ENCODE measurements at places on chromosomes 11 and 22.

- peak; percentile 69 for DNase-seq
Observed at GRCh38 chr22:28243539-28243938, 324.5 kb upstream of the PITPNB start.

- DNase-seq, result no peak
Observed at GRCh38 chr11:132101881-132102280, 731.5 kb downstream of the NTM start.

- DNase-seq, result no peak
Observed at GRCh38 chr22:38872831-38873248, 824 bp upstream of the CBX6 start.

DNA sequence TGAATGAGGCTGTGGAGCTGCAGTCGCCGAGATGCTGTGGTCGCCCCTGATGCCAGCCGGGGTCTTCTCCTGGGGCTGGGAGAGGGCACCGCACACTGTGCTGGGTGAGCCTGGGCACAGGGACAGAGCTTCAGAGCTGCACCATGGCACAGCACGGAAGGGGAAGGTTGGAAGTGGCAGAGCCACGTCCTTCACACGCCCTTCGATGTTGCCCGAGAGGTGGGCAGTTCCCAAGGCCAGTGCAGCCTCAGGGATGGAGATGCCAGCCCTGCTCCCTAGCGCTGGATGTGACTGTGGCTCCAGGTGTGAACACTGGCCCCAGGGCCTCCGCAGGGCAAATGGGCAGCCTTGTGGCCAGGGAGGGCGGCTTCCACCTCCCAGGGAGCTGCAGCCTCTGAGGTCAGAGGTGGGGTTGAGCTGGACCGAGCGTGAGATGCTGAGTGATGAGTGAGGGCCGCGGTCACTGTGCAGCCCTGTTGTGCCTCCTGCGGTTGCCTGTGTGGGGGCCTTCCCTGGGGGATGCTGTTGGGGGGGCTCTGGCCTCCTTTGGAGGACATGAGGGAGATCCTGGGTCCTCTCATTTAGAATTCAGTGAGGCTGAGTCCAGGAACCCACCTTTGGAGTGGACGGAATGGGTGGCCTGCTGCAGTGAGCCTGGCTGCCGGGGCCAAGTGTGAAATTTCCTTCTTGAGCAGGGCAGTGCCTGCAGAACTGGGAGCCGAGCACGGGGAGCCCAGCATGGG lies 1090.0 kb downstream of the BRD1 start:
- no peak for DNase-seq

DNA sequence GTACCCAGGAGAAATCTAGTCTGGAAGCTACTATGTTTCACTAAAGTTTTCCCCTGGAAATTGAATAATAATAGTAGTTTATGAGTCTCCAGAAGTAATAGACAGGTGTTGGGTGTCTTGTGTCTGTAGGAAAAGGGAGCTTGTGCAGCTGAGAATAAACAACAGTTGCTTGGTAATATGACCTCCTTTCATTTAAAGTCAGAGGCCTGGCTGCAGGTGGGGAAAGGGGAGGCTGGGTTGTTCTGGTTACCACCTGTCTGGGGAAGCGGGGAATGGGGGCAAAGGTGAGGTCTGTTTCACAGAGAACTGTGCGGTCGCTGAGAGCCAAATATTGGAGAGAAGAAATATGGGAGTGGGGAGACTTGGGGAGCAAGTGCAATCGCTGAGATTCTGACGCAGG lies 3.3 kb upstream of the GRAMD1B start:
- no peak for DNase-seq

DNA sequence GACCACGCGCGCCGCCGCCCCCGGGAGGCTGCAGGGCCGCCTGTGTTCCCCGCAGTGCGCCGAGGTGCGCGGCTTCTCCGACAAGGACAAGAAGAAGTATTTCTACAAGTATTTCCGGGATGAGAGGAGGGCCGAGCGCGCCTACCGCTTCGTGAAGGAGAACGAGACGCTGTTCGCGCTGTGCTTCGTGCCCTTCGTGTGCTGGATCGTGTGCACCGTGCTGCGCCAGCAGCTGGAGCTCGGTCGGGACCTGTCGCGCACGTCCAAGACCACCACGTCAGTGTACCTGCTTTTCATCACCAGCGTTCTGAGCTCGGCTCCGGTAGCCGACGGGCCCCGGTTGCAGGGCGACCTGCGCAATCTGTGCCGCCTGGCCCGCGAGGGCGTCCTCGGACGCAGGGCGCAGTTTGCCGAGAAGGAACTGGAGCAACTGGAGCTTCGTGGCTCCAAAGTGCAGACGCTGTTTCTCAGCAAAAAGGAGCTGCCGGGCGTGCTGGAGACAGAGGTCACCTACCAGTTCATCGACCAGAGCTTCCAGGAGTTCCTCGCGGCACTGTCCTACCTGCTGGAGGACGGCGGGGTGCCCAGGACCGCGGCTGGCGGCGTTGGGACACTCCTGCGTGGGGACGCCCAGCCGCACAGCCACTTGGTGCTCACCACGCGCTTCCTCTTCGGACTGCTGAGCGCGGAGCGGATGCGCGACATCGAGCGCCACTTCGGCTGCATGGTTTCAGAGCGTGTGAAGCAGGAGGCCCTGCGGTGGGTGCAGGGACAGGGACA lies 2.7 kb downstream of the NLRP6 start:
- DNase-seq, result no peak

DNA sequence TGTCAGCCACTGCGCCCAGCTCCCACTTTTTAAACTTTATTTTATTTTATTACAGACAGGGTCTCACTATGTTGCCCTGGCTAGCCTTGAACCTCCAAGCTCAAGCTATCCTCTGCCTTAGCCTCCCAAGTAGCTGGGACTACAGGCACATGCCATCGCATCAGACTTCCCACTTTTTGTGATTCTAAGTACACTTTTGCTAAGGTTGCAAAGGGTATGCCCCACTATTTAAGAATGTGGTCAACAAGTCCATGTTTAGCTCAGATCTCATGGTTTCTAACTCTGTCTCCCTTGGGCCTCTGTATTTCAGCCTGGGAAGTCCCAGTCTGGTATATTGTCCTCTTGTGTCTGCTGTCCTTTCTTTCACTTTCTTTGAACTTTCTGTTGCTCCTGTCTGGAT lies 35.3 kb downstream of the EXPH5 start:
- no peak for DNase-seq

DNA sequence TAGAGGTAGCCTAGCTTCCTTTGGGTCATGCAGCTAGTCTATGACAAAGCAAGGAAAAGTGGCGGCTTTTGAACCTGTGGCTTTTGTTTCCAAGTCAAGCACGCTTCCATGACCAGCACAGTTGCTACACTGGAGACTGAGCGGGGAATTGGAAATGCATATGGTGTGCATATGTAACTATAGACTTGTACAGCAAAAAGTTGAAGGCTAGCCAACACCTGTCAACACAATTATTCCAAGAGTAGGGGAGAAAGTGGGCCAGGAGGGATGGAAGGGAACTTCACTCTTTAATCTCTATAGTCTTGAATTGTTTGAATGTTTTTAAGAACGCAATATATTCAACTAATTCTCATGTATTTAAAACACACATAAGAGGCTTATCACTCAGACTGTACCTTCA lies 218.5 kb upstream of the CADM1 start:
- no peak for DNase-seq

GRCh38 chr22:50612168-50612527 lies 11.6 kb downstream of the MAPK8IP2 start:
- DNase-seq, result no peak

DNA sequence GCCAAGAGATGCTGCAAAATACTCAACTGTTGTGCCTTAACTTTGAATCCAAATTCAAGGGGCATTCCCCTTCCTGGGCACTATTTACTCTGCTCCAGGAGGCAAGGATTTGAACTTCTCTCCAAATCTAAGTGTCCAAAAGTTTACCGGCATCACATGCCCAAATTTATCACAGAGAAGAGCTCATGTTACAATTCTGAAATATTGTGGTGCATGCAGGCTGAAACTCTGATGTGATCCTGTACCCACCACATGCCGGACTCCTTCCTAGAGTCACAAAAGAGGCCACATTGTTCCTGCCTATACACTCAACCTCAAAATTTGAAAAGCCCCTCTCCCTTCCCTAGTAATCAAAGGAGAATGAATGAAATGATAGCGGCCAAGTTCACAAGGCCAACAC lies 1.3 kb downstream of the TRAF6 start:
- DNase-seq, result no peak

DNA sequence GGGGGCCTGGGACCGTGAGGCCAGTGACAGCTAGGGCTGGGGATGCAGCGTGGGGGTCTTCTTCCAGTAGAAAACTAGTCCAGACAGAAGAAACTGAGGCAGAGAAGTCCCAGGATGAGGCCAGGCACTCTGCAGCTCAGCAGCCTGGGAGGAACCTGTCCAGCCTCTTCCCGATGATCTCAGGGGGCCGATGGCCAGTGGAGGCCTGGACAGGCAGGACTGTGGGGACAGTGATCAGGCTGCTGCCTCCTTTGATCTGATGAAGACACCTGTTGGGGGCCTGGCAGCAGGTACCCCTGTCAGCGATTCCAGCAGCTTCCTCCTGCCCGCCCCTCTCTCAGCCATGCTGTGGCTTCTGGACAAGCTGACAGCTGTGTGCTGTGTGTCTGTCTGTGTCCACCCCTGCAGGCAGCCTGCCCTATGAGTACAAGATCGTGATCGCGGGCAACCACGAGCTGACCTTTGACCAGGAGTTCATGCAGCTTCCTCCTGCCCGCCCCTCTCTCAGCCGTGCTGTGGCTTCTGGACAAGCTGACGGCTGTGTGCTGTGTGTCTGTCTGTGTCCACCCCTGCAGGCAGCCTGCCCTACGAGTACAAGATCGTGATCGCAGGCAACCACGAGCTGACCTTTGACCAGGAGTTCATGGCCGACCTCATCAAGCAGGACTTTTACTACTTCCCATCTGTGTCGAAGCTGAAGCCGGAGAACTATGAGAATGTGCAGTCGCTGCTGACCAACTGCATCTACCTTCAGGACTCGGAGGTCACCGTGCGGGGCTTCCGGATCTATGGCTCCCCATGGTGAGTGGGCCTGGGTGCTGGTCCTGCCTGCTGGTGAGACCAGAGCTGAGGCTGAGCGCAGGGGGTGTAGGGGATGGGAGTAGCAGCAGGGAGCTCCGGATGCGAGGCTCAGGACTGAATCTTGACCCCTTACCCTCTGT lies 62.6 kb downstream of the MPPED1 start:
- no peak for DNase-seq

GRCh38 chr11:125117429-125117828 lies 6.0 kb upstream of the TMEM218 start:
- DNase-seq, result no peak

- no peak for DNase-seq
Observed at GRCh38 chr11:27196203-27196897, 155.7 kb downstream of the BBOX1 start.

DNA sequence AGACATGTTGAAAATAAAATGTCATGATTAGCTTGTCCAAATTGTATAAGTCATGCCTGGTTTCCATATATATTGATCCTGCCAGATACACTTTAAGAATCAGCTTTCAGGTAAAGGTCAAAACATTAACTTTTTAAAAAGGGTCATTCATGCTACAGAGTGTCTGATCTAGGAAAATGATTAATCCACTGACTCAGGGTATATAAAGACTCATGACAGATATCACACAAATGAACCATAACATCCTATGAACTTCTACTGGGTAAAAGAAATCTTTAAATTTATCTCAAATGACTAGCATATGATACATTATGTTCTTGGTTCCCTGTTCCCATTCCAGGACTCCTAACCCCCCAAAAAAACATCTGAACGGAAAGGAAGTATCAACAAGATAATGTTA lies 11.7 kb downstream of the MRTFA start:
- DNase-seq, result no peak

GRCh38 chr11:2272946-2273280 lies 2.5 kb upstream of the ASCL2 start:
- no peak for DNase-seq

DNA sequence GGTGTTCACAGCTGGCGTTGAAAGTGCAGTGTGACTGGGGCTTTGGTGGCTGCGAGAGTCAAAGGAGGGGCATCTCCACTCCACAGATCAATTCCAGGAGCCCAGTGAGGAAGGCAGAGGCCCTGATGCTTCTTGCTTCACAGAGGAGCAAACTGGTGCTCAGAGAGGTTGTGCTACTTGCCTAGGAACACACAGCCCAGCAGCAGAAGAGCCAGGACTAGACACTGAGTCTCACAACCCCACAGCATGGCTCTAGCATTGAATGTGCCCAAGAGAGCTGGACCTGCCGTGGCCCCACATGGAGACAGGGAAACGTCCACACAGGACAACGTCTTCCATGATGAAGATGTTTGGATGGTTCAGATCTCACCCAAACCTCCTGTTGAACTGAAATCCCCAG lies 33.3 kb downstream of the LINC01488 start:
- no peak for DNase-seq

DNA sequence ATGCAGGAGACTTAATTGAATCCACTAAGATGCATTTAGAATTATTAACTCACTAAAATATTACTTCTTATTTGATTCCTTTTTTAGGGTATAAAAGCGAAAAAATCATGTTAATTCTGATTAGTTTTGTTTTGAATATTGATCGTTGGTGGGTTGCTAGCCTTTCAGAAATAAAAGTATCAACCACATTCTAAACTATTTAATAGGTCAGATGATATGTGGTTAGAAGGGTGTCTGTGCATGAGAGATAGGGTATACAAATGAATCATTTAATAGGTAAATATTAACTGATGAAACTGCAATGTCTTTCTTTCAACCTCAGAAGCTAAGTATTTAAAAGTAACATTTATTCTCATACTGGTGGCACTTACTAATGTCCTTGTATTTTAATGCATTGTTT lies 515.1 kb downstream of the CNTN5 start:
- peak; percentile 36 for DNase-seq

DNA sequence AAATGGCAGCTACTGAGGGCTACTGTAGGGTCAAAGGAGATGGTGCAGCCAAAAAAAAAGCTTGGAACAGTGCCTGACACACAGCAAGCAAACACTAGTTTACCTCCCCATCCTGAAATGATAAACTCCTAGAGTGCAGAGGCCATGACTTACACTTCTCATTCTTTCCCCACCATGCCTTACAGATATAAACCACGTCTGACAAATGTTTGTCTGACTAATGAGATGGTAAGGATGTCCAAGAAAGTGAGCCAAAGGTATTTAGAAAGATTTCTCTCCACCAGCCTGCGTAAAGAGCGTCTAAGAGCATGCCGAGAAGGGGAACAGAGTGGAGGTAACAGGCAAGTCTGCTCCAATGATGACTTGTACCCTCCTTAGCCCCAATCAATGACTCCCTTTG lies 99.0 kb downstream of the LARGE1 start:
- no peak for DNase-seq
